ENCODE measurements at places on chromosomes 3 and 15.
A peak's percentile ranks its signal among the peaks of the same experiment; 100 is the strongest.

DNA sequence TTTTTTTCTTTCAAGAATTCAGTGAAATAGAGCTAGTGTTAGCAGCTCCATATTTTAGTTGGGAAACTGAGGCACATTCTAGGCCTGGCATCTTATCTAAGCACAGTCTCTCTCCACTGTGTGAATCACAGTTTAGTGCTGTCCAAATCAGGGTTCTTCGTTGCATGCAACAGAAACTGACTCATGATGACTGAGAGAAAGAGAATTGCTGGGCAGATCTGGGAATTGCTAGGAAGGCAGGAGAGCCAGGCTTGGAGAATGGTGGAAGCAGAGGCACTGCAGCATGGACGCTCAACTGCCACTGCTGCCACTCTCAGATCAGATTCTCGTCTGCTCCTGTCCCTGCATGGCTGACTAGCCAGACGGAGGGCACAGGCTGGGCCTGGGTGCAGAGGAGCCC is 40.7 kb upstream of the CHST2 start:
- peak; percentile 66 for DNase-seq

DNA sequence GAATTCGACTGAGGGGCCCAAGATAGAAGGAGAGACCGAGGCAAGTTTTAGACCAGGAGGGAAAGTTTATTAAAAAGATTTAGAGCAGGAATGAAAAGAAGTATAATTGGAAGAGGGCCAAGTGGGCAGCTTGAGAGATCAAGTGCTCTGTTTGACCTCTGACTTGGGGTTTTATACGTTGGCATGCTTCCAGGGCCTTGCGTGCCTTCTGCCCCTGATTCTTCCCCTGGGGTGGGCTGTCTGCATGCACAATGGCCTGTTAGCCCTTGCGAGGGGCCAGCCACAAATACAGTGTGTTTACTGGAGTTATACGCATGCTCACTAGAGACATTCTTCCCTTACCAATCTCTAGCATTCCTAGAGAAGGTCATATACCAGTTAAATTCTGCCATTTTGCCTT is 70.7 kb upstream of the LARS2 start:
- no peak for DNase-seq

DNA sequence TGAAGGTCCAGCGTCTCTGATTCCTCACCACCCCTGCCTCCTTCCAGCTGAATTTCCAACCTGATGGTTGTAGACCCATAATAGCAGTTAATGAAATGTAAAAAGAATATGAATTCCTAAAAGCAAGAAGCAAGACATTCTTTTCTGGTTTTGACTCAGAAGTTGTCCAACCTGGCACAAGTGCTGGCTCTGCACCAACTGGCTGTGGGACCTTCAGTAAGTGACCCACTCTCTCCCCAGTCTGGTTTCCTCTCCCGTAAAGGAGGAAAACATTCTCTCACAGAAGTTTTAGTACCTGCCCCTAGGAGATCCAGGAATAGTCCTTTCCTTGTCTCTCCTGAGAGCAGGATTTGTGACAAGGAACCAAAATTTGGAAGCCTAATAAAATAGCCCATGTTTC is 236.9 kb upstream of the TRIM42 start:
- DNase-seq = peak; percentile 31

GRCh38 chr15:57109005-57109404 is 190.6 kb downstream of the TCF12 start:
- no peak for DNase-seq

- DNase-seq = no peak
These were observed 28.6 kb upstream of the RAB7A start for GRCh38 chr3:128697341-128697740.

DNA sequence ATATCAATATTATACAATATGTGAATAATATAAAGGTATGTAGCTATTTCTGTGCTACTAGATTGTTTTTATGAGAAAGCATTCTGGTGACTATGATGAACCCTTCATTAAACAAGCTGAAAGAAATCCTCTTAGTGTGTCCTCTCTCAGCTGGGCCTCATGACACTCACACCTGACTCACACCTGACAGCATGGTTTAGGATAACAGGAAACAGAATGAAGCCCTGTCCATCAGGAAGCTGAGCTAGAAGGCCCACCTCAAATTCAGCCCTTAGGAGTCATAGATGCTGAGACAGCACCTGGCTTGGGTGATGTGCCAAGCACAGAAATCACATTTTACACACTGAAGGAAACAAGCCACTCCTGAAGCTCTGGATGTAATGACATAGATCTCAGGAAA is 30.8 kb downstream of the CHCHD4 start:
- DNase-seq = no peak

GRCh38 chr3:43148033-43148432 is 42.2 kb upstream of the POMGNT2 start:
- DNase-seq = no peak

DNA sequence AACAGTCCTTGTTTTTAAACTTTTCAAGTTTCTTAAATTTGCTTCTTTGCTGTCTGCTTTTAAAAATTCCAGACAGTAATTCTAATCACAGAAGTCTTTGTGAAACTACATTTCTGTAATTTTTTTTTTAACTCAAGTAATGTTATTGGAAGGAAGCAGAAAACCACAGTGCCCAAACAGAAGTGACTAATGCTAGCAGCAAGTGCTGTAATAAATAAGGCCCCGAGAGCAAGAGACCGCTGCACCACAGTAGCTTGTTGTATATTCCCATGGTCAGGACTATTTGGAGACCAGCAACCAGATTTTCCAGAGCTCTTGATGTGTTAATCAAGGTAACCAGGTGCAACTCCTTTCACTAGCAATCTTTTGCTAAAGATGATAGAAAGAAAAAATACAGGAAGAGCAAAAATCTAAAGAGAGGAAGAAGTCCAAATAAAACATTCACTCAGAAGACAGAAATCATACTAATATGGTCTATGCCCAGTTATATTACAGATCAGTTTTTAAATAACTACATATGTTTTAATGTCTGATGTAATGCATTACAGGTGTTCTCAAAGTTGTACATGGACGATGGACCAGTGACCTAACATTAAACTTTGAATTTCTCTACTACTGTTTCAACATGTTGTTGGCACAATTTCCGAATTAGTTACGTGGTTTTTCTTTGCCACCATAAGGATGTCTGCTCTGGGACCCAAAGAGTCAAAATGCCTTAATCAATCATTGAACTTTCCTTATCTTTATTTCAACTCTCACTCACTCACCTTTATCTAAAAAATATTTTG is 36.4 kb downstream of the WWTR1 start:
- peak; percentile 88 for DNase-seq

DNA sequence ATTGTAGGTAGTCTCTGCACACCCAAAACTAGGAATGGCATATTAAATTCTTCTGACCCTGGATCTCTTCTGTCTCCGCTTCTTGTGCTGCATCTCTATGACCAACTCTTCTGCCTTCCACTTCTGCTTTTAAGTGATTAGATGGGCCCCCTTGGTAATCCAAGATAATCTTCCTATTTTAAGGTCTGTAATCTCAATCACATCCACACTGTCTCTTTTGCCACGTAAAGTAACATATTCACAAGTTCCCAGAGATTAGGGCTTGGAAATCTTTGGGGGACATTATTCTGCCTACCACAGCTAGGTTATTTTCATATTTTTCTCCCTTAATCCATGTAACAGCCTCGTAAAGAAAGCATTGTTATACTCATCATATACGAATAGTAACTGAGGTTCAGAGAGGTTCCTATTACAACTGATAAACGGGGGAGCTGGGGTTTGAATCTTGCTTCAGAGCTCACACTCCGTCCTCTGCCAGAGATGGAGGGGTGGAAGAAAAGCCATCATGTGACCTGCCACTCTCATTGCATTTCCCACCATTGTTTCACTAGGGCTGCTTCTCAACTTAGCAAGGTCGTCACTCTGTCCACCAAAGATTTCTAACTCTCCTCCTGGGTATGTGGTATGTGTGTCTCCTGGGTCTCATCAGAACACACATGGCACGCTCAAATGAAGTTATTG is 6.6 kb upstream of the CD47 start:
- DNase-seq = no peak

DNA sequence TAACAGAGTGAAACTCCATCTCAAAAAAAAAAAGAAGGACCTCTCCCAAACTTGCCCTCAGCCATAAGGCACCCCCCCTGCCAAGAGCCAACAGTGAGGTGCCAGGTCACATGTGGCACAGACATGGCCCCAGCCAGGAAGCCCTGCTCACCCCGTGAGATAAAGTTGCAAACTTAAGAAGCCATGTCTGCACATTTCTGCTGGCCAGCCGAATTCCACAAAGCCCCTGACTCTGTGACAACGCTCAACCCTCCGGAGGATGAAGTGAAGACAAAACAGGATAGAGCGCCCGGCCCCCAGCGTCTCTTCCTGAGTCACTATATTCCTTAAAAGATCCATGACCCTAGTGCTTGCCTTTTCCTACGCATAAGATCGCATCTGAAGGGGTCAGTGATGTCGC is 188.1 kb downstream of the XXYLT1 start:
- no peak for DNase-seq

DNA sequence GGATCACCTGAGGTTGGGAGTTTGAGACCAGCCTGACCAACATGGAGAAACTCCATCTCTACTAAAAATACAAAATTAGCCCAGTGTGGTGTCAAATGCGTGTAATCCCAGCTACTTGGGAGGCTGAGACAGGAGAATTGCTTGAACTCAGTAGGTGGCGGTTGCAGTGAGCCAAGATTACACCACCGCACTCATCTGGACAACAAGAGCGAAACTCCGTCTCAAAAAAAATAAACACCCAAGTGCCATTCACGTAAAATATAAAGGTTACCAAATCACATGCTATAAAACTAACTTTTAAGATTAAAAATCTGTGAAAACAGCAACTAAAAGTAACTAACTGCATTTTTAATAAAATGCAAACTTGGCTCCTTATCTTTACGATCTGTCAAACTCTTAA is 8.9 kb downstream of the TRIM59 start:
- DNase-seq = no peak

- DNase-seq = no peak
These were observed 241.6 kb downstream of the NLGN1 start for GRCh38 chr3:173639098-173639497.

- no peak for DNase-seq
These were observed 3.7 kb upstream of the PLXNB1 start for GRCh38 chr3:48433472-48434118.

DNA sequence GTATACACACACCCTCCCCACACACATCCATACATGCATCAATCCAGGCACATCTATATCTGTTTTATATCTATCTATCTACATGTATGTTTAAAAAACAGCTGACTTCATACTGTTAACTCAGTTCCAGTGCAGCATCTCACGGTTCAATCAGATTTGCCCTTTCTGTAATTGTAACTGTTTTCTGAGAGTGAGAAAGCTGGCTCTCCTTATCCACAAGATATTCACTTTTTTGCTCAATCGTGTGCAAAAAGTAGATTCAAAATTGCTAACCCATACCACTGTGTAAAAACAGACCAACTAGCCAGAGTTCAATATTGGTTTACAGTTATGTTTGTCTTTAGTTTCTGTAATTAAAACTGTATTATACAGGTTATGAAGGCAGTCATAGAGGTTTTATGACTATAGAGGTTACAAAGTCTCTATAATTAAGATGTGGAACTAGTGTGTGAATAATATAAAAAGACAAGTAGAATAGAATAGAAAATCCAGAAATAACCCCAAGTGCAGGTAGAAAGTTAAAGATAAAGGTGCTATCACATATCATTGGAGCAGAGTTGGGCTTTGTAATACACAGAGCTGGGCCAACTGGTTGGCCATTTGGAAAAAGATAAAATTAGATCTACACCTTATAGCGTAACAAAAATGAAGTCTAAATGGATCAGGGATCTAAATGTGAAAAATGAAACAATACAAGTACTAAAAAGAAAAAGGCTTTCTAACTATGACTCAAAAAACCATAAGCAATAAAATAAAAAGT is 20.1 kb upstream of the MCF2L2 start:
- DNase-seq = no peak

GRCh38 chr15:100903168-100903554 is 16.0 kb upstream of the LRRK1 start:
- no peak for DNase-seq

GRCh38 chr15:69664572-69665571 is 212.3 kb downstream of the RPLP1 start:
- no peak for DNase-seq

GRCh38 chr3:171718493-171719185 is 91.6 kb downstream of the PLD1 start:
- DNase-seq = no peak

DNA sequence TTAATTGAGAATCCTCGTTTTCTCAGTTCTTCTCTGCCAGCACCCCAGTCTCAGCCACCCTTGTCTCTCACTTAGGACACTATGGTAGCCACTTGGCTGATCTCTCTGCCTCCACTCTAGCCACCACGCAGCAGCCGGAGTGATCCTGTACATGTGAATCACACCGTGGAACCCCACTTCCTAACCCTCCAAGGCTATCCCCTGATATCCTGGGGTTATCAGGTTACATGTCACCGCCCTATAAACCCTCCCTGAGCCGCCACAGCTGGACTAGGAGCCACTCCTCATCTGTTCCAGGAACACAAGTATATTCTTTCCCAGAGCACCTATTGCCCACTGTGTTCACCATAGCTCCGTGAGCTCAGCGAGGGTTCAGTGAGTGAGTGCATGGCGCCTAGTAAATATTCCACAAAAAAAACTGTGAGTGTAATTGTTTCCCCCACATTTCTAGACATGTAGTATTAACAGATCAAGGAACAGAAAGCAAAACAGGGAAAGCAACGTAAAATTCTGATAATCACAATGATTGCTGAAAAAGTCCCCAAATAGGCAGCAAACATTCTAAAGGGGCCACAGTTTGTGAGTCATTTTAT is 661 bp upstream of the PARP14 start:
- DNase-seq = peak; percentile 19

- peak; percentile 45 for DNase-seq
These were observed 190.7 kb upstream of the CTDSPL start for GRCh38 chr3:37670961-37671483.

DNA sequence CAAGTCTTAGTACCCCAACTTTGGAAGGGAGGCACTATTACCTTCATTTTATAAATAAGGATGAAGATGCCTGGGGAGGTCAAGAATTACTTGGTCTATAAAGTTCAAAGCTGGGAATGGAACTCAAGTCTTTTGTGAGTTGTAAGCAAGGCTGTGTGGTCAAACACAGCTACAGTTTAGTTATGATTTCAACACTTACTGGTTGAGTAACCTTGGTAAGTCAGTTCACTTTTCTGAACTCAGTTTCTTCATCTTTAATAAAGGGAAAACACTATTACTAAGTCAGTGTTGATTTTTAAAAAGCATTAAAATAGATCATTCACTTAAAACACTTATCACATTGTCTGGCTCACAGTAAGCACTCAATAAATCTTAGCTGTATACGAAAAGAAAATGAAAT is 200.4 kb upstream of the ADAMTS9 start:
- peak; percentile 31 for DNase-seq

- peak; percentile 14 for DNase-seq
These were observed 556 bp downstream of the CHP1 start for GRCh38 chr15:41231422-41232226.

DNA sequence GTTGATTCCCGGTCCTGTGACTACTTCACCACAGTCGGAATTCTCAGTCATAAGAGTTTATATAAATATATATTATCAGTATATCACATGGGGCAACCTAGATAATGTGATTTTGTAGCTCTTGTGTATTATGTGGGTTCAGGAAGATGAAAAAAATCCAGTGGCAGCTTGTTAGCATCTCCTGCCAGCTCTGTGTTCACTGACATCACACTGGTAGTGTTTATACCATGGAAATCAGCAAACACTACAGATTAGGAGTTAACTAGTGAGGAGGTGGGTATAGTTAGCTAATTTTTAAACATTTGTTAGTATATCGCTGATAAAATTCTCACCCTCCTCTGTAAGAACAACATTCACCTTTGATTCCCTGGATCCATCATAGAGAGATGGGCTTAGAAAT is 44.5 kb upstream of the KCNMB2 start:
- no peak for DNase-seq

- peak; percentile 90 for DNase-seq
These were observed 48.5 kb downstream of the CHCHD6 start for GRCh38 chr3:126752303-126753190.

GRCh38 chr3:153633407-153633806 is 471.4 kb downstream of the RAP2B start:
- DNase-seq = no peak
